ENCODE measurements at places on chromosomes 7 and 10.
A peak's percentile ranks its signal among the peaks of the same experiment; 100 is the strongest.

DNA sequence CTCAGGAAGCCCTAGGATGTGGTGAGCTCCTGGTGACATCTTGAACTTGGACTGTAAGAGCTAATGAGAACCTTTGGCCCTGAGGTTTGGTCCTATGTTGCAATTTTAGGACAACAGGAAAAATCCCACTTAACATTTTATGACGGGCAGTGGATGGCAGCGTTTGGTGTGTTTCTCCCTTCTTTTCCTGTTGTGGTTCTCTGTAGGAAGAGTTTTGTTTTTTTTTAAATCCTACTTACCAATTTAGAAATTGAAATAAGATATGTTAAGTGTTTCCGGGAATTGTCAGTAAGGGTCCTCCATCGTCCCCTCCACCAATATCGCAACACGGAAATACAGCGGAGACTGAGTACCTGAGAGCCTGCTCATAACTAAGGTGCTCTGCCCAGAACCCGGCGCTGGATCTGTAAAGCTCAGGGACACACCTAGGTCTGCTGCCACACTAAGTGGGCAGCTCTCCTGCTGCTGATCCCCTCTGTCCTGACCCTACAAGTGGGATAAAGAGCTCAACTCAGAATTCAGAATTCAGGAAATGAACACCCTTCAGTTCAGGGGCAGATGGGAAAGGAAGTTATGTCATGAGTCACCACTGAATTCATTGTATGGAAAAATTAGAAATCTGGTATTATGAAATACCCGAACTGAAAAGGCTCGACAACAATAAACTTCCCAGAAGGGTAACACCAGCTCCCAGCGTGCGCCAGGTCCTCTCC is 9.1 kb upstream of the PROSER2 start:
- DNase-seq = no peak

DNA sequence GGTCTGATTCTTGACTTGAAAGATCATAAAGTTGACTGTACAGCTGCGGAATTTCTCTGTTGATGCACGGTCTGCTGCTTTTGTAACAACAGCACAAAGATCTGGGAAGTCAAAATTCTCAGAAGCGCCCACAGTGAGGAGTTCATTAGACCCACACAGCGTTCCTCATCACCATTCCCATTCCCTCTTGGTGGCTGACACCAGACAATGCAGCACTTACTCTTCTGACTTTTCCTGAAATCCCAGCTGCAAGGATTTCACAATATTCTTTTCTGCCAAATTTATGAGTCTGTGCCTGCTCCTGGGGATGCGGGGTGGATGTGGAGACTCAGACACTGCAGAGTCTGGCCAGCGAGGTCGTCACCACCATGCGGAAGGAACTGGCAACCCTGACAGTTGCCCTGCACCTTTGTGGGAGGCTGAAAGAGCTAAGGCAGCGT is 233.9 kb downstream of the FANK1 start:
- DNase-seq = peak; percentile 19

- no peak for DNase-seq
Measured at GRCh38 chr7:30852744-30853288, 58.8 kb upstream of the AQP1 start.

DNA sequence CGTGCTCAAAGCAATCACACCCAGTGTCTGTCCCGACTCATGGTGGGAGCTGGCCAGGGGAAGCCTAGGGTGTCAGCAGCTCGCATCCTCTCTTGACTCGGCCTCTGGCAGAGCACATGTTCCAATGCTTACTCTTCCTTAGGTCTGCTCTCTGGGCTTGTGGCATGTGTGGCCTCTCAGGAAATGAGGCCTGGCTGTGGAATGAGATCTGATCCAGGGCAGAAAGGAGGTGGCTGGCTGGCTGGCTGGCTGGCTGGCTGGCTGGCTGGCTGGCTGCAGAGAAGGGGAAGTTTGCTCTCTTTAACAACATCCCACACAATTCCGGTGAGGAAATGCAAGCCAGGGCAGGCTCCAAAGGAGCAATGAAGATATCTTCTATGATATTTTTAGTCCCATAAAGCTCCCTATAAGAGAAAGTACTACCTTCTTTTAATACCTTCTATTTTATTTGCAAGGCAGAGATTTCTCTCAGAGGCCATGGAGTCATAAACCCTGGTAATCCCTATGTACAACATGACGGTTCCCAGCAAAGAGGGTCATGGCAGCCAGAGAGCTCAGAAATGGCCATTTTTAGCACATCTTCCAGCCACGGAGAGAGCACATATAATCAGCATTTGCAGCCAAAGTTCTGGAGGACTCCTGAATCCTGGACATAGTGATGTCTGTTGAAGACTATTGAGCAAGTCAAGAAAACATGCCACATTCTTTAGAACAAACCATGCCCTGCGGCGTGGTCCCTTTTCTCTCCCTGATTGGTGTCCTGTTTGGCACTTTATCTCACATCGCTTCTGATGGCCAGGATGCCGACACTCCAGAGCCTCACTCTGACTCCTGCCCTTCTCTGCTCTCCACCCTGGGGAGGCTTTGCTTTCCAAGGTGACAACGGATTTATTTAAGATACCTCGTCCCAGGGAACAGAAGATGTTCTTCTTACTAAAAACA is 153.7 kb downstream of the FANK1 start:
- no peak for DNase-seq

DNA sequence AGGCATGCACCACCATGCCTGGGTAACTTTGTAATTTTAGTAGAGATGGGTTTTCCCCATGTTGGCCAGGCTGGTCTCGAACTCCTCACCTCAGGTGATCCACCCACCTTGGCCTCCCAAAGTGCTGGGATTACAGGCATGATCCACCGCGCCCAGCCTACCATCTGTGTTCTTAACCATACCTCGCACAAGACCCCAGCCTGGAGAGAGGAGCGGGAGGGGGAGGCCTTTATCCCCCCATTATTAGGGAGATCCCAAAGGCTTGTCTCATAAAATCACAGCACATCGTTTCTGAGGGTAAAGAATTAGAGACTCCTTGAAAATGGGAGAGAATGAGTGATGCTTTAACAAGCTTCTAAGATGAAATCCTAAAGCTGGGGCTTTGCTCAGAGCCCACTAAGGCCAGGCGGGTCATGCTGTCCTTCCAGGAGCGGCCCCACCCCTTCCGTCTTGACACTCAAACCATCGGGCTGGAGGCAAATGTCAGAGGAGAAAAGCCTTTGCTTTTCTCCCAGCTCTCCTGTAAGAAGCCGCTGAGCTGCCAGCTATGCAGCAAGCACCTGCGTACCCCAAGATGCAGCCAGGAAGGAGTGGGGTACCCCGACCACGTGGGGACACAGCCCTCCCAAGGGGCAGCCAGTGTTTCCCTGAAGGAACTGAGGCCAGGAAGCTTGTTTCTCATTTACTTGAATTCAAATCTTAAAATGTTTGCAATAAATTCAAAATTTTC is 339.7 kb downstream of the PTPRN2 start:
- no peak for DNase-seq

All from right kidney (tissue), 9 donors.